ENCODE measurements at places on chromosomes 7 and 10.

DNA sequence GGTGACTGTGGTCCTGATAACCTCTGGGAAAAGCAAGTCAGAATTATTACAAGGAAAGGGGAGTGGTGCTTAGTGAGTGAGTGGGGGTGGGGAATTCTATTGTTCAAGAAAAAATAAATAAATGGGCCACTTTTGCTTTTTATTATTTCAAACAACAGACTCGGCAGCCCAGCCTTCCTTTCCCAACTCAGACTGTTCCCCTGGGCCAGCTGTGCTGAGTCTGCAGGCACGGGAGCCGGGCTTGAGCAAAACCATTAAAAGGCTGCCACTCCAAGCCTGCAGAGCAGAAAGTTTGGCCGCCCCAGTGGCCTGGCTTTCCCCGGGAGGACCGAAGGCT, 90.0 kb downstream of the PLXNA4 start:
- no peak overlapping the region for H3K27ac ChIP-seq
- H3K36me3 ChIP-seq, result no peaks in the 10 kb centered on the region
- peak; percentile 31 for DNase-seq
- no peaks in the 10 kb centered on the region for H3K27me3 ChIP-seq
- H3K4me3 ChIP-seq, result no peak overlapping the region
- H3K4me1 ChIP-seq, result no peaks in the 10 kb centered on the region

- DNase-seq, result no peak
- no peaks in the 10 kb centered on the region for H3K36me3 ChIP-seq
- H3K4me3 ChIP-seq, result no peak overlapping the region
These were observed 85.8 kb downstream of the MYL10 start for GRCh38 chr7:101543242-101543766.

DNA sequence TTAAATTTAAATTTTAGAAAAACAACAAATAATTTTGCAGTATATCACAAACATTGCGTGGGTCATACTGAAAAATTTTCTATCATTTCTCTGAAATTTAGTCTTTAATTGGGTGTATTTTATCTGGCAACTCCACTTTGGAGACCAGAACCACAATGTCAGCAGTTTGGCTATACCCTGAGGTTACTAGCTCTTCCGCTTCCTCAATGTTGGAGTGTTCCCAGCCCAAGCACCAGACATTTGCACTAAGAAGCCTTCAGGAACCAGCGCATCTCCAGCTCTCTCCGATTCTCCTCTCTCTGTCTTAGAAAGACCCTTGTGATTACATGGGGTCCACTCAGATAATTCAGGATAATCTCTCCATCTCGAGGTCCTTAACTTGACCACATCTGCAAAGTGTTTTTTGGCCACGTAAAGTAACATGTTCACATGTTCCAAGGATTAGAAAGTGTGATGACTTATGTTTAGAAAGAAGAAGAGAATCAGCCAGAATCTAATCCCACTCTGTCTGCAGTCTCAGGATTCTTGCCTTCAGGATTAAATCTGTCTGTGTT, 43.1 kb upstream of the ADRB1 start:
- no peak overlapping the region for H3K4me3 ChIP-seq
- no peaks in the 10 kb centered on the region for H3K27me3 ChIP-seq
- DNase-seq, result no peak
- no peak overlapping the region for H3K27ac ChIP-seq
- no peaks in the 10 kb centered on the region for H3K36me3 ChIP-seq

GRCh38 chr10:49184642-49185111, 3.5 kb downstream of the TMEM273 start:
- H3K36me3 ChIP-seq, result no peaks in the 10 kb centered on the region
- no peak for DNase-seq
- H3K4me1 ChIP-seq, result peaks cover 6% of the 10 kb centered on the region
- H3K27ac ChIP-seq, result no peak overlapping the region

DNA sequence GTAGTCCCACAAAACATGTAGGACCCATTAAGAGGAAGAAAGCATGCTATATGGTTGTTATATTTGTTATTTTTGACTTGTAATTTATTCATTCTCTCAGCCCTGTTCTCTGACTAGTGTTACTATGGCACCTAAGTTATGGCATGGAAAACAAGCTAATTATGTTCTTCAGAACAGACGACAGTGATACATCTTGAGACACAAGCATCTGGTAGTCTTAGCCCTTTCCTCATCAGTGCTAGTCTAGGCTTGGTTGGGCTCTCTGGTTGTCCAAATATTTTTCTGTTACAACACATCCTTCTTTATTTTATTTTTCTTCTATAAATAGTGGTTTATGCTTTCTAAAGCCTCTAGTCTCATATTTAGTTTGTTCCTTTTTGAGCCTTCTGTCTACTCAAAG, 308.3 kb upstream of the KAT6B start:
- H3K4me1 ChIP-seq, result no peaks in the 10 kb centered on the region
- no peak overlapping the region for H3K4me3 ChIP-seq
- DNase-seq, result no peak
- H3K27me3 ChIP-seq, result no peaks in the 10 kb centered on the region
- no peak overlapping the region for H3K27ac ChIP-seq
- no peaks in the 10 kb centered on the region for H3K36me3 ChIP-seq

DNA sequence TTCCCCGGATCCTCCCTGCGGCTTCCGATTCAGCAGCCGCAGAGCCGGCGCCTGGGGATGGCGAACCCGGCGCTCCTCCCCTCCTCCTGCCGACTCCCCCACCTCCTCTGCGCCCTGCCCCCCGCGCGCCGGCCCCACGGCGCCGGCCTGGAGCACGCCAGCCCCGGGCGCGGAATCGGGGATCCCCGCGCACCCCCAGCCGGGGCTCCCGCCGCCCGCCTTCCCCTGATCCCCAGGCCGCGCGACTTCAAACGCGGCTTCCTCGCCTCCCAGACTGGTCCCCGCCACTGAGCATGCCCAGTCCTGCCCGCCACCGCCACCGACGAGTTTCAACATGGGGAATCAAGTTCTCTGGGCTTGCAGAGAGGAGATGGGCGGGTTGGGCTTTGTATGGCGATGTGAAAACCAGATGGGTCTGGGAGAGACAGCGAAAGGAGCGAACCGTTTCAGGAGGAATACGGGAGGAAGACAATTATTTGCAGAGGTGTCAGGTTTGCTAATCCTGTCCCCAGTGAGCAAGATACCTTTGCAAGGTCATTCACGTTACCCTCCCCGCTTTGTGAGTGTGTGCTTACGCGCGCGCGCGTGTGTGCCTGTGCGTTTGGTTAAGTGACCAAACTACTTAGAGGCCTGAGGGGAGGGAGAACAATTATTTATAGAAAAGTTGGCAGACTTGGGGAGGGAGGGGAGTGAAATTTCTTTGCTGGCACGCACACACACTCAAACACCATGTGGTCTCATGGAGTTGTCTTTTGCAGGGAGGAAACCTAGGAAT, at the start of gene PANK1:
PANK1 (minus strand) TSS at position 276 of the 775 bp plus-strand sequence. CDS start 351 bp downstream, outside the sequence.
- H3K27ac ChIP-seq, result peak within 1 kb of the TSS; percentile 82
- no peaks in the 10 kb centered on the region for H3K27me3 ChIP-seq
- peak within 1 kb of the TSS; percentile 90 for H3K4me3 ChIP-seq
- peaks cover 17% of the 10 kb centered on the region for H3K4me1 ChIP-seq

DNA sequence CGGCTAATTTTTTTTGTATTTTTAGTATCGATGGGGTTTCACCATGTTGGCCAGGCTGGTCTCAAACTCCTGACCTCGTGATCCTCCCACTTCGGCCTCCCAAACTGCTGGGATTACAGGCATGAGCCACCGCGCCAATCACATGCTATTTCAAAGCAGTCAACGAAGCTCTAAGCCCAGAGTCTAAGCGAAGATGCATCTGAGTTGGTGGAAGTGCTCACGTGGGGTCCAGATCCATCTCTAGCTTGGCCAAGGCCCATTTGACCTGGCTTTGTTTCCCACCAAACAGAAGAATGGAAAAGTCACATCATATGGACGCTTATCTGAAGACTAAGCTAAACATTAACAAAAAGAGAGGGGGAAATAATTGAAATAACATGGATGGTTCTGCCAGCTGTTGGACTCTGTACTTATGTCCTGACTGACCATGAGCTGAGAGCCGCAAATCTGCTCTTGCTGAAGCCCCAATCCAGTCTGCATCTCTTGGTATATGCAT, 3.8 kb upstream of the GTF2I start:
- no peak overlapping the region for H3K4me3 ChIP-seq
- no peaks in the 10 kb centered on the region for H3K27me3 ChIP-seq
- DNase-seq, result no peak
- H3K36me3 ChIP-seq, result no peaks in the 10 kb centered on the region
- H3K4me1 ChIP-seq, result no peaks in the 10 kb centered on the region
- no peak overlapping the region for H3K27ac ChIP-seq

DNA sequence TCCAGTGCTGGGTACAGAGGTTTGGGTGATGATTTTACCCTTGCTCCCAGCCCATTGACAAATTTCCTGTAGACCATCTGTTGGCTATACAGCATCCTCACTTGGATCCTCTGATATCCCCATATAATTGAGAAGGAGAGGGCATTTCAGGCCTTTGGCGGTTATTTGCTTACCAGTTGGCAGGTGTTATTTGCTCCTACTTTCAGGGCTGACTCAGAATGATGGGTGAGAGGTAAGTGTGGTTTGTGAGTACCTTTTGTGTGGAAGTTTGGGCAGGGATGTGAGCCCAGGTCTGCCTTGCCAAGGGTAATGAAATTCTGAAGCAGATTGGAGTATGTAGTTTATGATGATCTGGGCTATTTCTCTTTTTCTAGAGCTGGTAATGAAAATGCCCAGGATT, 93.6 kb downstream of the LRMDA start:
- no peak overlapping the region for H3K27ac ChIP-seq
- no peaks in the 10 kb centered on the region for H3K36me3 ChIP-seq
- H3K4me3 ChIP-seq, result no peak overlapping the region
- no peaks in the 10 kb centered on the region for H3K4me1 ChIP-seq
- H3K27me3 ChIP-seq, result no peaks in the 10 kb centered on the region
- no peak for DNase-seq

Measured in tibial nerve (tissue), 4 donors.